Lung (tissue), 17 donors: ENCODE measurements at places on chromosomes 1 and 21.

DNA sequence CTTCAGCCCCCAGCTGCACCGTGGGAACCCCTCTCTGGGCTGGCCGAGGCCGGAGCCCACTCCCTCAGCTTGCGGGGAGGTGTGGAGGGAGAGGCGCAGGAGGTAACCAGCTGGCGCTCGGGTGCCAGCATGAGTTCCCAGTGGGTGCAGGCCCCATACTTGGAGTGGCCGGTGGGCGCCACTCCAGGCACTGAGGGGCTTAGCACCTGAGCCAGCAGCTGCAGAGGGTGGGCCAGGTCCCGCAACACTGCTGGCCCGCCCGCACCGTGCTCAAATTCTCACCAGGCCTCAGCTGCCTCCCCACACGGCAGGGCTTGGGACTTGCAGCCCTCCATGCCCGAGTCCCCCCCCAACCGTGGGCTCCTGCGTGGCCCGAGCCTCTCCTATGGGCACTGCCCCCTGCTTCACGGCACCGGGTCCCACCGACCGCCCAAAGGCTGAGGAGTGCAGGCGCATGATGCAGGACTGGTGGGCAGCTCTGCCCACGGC, 47.2 kb downstream of the LRRC53 start:
- no peak for DNase-seq

- no peak for DNase-seq
Measured at GRCh38 chr1:22963044-22963677, 9.5 kb downstream of the LACTBL1 start.

DNA sequence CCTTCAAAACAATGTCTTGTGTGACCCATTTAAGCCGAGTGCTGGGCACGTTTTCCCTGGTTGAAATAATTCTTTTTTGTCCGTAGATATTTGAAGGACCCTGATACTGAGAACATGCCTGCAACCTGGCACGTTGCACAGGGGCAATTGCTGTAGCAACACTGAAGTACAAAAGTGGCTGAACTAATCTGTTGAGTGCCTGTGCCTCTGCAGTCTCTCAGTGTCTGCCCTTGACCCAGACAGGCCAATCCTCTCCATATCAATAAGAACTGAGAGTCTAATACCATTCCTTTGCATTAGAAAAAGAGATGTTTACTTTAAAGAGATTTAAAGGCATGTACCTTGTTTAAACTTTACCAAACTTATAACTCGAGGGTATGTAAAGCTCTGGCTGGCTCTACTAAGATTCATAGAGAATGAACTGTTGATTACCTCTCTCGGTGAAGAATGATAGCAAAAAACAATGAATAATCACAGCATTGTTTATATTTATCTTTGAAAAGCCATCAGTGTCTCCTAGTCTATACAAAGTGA, 2.4 kb downstream of the GREM2 start:
- DNase-seq, result no peak

- DNase-seq, result no peak
Measured at GRCh38 chr1:31714442-31715086, 10.7 kb upstream of the COL16A1 start.

DNA sequence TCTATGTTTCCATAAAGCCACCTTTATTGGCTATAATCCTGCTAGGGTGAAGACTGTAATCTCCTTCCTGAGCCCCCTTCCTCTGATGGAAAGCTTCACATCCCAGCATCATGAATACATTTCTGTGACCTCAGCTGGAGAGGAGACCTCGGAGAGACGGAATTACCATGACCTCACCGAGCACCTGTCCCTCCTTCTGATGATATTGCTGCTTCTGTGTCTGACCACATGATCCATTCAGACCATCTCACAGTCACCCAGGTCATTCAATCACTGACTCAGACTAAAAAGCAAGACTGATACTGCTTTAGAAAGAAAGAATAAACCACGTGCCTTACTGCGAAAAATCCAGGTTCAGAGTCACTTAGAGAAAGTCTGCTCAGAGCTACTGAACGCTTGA, 8.8 kb downstream of the KCND3 start:
- no peak for DNase-seq
